ENCODE measurements at places on chromosomes 2 and 18.

DNA sequence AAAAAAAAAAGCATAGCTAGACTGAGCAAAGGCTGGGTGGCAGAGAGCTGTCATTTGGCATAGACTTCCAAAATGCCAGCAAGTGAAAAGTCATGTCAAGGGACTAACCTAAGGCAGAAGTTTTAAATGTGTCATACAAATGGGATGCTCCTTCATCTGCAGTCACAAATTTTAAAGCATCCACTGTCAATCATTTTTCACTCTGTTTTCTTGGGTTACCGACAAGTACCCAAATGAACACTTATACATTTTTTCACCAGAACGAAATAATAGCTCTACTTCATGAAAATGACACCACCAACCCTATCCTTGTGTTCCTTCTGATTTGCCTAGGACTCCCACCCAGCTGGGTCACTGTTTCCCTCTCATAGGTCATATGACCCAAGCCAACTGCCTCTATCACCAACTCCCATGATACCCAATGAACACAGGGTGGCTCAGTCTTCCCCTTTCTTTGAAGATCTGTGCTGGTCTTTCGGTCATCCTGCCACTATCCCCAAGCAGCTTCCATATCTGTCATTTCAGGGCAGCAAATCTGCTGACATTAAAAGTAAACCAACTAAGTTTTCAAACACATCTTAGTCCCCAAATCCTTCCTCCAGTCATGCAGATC is 21.5 kb downstream of the KLF7 start:
- DNase-seq = no peak

GRCh38 chr2:177675825-177676224 is 283.3 kb downstream of the AGPS start:
- no peak for DNase-seq

GRCh38 chr2:8255448-8255800 is 426.4 kb upstream of the ID2 start:
- DNase-seq = no peak

GRCh38 chr18:2641638-2642037 is 13.9 kb upstream of the SMCHD1 start:
- DNase-seq = no peak

GRCh38 chr2:30208453-30208852 is 22.9 kb upstream of the LBH start:
- no peak for DNase-seq

GRCh38 chr2:162111958-162112850 is 38.2 kb upstream of the DPP4 start:
- DNase-seq = no peak

- DNase-seq = no peak
Observed at GRCh38 chr18:32906506-32907310, 133.9 kb upstream of the KLHL14 start.
